Activated CD4-positive, alpha-beta T cell treated with anti-CD3 and anti-CD28 coated beads, Interleukin-2, amount 50 U/mL, for 24 hours (primary cell): ENCODE measurements at places on chromosomes 12 and 14.

DNA sequence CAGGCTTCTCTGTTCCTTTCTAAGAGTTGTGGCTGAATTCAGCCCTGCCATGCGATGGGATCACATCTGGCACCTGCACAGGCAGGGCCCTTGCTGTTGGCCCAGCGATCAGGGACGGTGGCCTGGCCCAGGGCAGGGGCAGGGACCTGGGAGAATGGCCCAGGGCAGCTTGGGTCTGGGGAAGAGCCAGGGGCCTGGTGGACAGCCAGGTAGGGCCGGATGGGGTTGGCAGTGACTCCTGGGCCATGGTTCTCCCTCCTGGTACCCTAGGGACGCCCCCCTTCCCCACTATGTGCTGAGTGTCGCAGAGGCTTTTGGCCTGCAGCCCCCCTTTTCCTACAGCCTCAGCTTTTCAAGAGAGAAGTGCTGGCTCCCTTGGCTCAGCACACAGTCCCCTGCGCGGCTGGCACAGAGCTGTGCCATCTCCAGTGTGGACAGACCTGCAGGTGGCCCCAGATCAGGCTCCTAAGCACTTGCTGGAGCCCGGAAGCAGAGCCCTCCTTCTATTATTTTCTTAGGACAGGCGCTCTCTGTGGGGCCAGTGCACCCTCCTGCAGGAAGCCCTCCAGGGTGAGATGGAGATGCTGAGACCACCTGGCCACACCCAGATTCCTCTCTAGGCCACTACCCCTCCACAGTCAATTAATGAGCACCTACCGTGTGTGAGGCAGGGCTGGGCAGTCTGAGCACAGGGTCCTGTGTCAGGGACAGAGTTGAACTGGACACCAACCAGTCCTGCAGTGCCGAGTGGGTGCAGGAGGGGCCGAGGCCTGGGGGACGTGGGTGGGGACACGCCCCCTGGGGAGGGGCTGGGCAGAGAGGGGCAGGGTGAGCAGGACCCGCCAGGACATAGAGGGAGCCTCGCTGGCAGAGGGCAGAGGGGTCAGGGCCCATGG lies 267.6 kb downstream of the ADGRD1 start:
- no peak for DNase-seq

DNA sequence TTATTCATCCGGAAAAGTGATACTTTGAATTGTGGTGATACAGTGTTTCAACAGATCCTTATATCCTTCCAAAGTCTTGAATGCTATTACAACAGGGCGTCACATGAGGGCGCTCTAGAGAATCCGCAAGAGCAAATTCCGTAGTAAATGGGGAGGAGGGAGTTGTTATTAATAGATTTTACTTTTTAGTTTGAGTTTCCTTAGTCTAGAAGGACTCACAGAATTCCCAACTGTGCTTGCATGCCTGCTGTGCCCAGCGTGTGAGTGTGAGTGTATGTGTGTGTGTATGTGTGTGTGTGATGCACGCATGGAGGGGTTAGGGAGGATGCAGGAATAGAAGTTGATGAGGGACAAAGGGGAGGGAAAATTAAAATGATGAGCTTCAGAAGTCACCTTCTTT lies 375.3 kb downstream of the C12orf75 start:
- no peak for DNase-seq

GRCh38 chr14:54769951-54770863 lies 132.4 kb downstream of the GCH1 start:
- no peak for DNase-seq

DNA sequence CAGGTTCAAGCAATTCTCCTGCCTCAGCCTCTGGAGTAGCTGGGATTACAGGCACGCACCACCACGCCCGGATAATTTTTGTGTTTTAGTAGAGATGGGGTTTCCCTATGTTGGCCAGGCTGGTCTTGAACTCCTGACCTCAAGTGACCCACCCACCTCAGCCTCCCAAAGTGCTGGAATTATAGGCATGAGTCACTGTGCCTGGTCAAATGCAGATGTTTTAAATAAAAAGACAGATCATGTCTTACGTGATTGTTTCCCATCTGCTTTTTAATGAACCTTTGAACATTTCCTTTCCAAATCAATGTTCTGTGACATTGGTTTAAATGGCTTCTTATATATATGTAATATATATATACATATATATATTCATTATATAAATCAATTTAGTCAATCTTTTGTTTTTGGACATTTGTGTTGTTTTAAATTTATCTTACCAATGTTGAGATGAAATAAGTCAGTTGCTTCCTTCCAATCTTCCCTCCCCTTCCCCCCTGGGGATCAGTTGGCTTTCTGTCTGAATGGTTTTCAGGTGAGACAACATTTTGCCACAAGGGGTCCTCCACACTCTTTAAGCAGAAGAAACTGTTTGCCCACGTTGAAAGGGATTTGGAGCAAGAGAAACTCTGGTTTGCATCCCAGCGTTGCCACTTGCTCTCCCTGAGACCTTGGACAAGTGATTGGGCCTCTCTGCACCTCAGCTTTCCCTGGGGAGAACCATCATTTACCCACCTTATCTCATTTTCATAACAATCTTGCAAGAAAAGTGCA lies 47.6 kb upstream of the RBM19 start:
- no peak for DNase-seq

DNA sequence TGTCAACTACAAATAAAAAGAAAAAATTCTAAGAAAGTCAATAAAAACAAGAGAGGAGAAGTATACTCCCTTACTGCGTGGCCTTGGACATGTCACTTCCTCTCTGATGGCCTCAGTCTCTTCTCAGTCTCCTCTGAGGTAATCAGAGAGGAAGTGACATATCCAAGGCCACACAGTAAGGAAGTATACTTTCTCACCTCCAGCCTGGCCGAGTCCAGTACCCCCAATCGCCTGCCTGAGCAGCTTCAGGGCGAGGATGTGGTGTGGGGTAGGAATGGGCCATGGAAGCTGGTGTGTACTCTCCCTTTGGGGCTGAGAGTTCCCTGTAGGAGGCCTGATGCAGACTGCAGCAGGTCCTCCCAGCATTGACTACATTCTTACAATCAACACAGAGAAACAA lies 15.8 kb downstream of the VDR start:
- no peak for DNase-seq

GRCh38 chr12:71455028-71455737 lies 15.6 kb downstream of the LGR5 start:
- no peak for DNase-seq

DNA sequence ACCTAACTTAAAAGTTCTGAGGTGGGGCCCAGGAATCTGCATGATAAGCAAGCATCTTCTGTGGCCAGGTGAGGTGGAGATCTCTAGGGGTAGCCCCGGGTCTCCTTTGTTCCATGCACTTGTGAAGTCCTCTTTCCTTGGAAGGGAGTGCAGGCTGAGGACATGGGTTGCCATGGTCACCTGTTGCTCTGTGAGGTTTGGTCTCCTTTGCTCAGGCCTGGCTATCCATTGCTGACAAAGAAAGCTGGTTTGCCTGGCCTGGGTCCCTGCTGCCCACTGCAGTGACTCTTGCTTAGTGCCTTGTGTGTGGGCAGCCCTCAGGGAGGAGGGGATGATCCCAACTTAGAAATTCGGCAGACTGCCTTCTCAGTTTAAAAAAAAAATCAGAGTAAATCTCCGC lies 11.1 kb downstream of the NRXN3 start:
- no peak for DNase-seq

DNA sequence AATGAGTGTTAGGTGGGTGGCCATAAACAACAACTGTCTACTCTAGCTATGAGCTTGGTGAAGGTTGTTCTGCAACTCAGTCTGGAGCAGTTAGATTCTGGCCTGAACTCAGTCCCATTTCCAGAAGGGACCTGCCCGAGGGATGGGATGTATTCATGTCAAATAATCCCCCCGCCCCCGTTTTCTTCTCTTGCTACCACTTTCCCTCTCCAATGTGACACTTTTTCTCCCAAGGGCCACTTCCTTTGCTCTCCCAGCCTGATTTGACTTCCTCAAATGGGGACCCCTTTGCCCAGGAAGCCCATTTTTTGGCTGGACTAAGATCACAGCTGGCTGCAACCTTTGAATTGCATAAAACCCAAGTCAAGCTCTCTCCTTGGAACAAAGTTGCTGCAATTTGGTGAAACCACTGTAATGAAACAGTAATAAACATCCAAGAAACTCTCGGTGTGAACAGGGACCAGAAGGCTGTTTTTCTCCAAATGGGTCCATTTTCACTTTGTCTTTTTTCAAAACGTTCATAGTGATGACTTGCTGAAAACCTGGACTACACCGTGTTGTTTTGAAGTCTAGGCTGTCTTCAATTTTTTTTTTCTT lies 137.2 kb upstream of the GSC start:
- DNase-seq, result no peak

- DNase-seq, result no peak
These were observed 64.6 kb downstream of the EP400 start for GRCh38 chr12:132014092-132014914.

DNA sequence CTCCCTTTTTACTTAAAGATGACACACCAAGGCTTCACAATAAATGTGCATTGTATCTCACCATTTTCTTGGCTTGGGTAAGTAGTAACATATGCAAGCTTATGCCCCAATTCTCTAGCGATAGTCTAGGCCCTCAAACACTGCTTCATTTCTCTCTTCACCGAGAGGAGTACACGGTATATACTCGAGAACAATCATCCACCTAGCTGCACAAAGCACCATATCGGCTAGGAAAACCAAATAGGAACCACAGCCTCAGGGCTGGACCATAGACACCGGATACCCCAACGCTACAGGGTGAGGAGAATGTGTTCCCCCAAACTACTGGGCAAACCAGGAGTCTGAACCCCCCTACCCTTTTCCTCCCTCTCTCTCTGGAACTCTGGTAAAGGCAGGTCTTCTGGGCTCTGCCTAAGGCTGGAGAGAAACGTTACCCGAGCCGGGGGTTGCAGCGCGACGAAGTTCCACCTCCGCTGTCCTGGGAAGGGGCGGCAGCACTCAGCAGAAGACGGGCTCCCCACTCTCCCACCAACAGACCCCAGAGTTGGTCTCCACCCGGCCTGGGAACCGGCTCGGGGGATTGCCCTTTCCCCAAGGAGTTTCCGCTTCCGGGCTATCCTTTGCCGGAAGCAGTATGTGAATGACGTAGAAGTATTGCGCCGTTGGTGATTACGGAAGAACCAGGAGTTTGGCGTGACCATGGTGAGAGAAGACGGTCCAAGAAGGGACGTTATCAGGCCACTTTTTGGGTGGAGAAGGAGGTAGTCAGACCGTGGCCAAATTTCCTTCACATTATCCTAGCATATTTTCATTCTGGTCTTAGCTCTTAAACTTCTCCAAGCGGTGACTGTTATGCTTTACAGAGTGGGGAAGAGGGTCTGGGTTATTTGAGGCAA lies at the start of the genes AREL1 and FCF1:
Gene AREL1 (minus strand): TSS at position 582 of the 896 bp plus-strand sequence. CDS start 27,465 bp downstream, outside the sequence.
Gene FCF1 (plus strand): TSS at position 646 of the 896 bp plus-strand sequence. CDS start 54 bp downstream, at position 700.
- peak; percentile 54 for DNase-seq

DNA sequence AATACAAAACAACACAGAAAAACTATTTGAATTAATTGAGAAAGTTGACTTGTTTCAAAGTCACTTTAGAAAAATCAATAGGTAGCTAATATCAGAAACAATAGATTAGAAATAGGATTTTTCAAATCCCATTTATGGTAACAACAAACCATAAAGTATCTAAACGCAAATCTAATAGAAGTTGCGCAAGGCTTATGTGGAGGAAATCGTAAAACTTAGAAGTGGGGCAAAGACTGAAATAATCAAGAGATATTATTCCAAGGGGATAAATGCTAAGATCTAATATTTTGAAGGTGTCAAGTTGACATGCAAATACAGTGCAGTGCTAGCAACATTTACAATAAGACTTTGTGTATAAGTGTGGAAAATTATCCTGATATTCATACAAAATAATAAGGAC lies 87.2 kb downstream of the TRHDE start:
- DNase-seq, result no peak

DNA sequence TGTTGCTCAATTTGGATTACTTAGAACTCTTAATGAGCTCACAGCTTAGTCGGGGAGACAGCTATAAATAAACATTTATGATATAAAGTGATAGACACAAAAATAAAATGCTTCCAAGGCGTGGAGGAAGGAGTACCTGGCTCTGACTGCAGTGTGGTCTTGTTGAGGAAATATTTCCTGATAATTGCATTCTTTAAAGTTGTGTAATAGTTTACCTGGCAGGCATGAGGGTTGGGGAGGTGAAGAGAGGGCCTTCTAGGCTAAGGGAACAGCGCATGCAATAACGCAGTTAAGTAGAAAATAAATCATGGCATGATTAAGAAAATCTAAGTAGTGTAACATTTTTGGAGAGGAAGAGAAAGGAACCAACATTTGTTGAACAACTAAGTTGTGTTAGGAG lies 260.5 kb upstream of the ATP2B1 start:
- DNase-seq, result no peak

DNA sequence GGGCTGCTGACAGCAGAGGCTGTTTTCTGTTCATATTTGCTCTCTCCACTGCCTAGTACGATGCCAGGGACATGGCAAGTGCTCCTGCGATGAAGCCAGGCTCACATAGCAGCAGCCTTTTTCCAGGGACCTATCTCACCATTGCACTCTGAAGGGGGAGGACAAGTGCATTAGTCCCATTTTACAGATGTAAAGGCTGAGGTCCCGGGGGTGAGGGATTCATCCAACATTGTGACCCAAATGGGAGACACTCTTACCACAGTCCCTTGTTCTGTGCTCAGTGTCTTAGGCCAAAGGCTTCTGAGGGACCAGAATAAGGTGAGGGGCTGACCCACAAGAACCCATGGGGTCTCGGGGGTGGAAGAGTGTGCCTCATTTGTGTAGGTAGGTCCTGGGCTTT lies 21.6 kb upstream of the ESRRB start:
- DNase-seq, result no peak

DNA sequence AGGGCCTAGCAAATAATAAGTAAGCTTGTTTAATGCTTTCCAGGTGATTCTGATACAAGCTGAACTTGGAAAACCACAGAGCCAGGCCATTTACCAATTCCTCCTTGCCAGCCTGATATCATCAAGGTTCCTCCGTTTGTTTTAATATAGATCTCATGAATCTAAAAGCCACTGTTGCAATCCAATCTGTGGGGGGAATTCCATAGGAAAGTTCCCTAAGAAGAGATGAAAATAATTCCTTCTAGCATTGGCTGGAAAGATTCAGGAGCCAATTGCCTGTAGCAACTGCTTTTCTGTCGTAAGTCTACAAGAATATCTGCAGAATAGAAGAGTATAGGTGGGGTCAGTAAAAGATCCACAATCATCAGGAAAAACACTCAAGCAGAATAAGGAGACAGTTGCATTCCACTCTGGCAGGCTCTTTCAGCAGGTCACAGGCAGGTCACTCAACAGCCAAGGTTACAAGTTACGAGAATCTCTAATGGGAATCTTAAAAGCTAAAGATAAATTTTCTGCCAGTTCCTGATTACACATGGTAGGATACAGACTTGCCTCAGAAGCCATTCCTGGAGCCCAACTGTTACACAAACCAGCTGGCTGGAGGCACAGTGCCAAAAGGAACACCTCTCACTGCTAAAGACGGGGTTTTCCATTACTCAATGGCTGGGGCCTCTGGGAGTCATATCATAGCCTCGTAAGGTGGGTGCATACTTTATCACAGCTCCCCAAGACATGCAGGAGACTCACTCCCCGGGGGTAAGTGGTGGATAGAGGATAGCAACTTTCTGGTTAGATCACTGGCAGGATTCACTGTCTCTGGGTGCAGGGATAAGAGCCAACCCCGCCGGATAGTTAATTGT lies 43.6 kb downstream of the FGD6 start:
- no peak for DNase-seq

GRCh38 chr12:102797528-102797927 lies 119.5 kb downstream of the PAH start:
- DNase-seq, result no peak

GRCh38 chr12:122035292-122035691 lies 13.6 kb downstream of the BCL7A start:
- no peak for DNase-seq
